ENCODE measurements at places on chromosomes 16 and 17. TPM values are rescaled to one million over a fixed set of nuclear protein-coding genes. Genes with fewer than 3 reads are reported as not detected.

DNAJA2 gene
- 81.6 TPM for total RNA-seq

SLFN12 gene
- total RNA-seq, result 50.1 TPM

NETO2 gene
- 29.6 TPM for total RNA-seq

SMPD3 gene
- not detected for total RNA-seq

TMC8 gene
- total RNA-seq, result under 0.01 TPM

GRCh38 chr16:84166796-84167695 lies 19.8 kb downstream of the TAF1C start:
- no peak for DNase-seq

- no peak for DNase-seq
Observed at GRCh38 chr17:19457046-19457445, 46.0 kb downstream of the RNF112 start.

- DNase-seq, result no peak
Observed at GRCh38 chr16:89369266-89369895, 121.0 kb downstream of the ANKRD11 start.

DNA sequence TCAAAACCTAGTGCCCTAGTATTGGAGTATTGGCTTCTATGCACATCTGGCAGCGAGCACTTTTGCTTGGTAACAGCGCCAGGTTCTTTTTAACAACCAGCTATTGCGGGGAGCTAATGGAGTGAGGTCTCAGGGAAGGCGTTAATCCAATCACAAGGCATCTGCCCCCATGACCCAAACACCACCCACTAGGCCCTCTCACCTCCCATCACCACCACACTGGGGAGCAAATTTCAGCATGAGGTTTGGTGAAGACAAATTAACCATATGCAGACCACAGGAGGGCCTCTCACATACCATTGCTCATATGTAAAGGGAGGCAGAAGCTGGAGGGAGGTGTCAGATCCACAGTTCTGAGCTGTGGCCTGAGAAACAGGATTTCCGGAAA lies 893 bp upstream of the ODF4 start:
- DNase-seq, result no peak

DNA sequence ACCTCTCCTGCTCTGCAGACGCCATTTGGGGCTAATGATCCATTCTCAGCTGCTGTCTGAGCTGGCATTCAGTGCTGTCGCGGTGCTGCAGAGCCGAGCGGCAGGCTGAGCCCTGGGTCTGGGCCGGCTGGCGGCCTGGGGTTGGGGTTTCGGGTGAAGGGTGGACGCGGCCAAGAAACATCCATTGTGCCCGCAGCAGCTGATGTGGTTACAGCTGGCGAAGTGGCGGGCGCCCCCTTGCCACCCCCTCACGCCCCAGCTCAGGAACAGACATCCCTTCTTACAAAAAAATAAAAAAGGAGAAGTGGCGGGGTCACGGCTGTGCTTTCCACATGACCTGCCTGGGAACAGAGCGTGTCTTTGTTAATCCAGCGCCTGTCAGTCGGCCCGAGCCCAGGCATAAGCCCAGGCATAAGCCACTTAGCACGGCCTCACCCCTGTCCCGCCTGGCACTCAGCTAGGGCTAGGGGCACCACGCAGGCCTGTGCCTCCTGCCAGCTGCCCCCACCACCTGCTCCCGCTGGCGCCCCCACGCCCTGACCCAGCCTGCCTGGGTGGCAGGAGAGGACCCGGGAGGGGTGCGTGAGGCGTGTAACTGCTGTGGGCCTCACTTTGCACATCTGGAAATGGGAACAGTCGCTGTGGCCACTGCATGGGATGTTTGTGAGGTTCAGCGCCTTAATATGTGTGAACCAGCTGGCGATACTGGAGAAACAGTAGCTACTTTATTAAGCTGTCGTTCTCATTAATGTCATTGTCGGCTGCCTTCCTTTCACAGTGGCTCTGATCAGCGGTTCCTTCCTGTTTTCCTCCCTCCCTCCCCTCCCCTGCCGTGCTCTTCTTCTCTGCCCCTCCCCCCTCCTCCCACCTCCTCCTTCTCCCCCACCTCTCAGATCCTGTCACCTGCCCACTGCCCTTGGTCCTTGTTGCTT lies 197.7 kb upstream of the CIBAR2 start:
- no peak for DNase-seq

GRCh38 chr17:48551596-48552465 lies 6.9 kb upstream of the HOXB2 start:
- no peak for DNase-seq

DNA sequence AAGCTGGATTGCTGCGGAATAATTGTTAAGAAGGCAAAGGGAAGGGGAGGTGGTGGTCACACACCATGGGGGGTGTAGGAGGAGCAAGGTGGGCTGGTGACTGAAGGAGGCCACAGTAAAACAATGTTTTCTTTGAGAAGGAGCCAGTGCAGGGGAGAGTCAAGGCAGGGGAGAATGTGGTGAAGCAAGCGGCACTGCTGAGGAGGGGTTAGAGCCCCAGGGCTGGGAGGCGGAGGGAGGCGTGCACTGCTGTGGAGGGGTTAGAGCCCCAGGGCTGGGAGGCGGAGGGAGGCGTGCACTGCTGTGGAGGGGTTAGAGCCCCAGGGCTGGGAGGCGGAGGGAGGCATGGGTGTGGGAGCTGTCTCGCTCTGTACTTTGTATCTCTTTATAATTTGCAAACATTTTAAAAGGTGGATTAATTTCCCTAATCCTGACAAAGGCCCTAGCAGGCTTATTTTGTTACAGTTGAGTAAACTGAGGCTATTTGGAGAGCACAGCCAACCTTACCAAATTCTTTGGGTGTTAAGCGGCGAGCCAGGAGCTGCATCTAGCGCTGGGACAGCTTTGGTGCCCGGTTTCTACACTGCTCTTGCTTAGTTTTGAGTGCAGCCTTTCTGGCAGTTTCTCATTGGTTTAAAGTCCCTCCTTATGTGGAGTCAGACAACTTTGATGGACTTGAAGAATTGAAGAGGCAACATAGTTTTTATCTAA lies 20.9 kb downstream of the RPTOR start:
- no peak for DNase-seq

DNA sequence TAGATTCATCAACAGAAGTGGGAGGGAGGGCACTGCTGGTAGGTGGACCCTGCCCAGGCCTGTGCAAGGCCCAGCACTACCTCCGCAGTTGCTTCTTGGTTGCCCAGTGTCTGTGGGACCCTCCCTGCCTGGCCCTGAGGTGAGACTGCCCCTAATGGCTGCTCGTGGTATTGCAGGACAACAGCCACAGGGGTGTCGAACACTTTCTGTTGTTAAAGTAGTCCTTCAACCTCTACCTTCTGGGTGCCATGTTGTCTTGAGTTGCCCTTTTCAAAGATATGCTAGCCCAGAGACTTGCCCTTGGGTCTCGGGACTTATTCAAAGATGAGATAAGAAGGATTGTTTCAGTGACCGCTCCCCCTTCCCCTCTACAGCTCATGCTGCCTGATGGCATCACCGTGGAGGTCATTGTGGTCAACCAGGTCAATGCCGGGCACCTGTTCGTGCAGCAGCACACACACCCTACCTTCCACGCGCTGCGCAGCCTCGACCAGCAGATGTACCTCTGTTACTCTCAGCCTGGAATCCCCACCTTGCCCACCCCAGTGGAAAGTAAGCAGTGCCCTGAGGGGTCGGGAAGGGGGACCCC lies 29.1 kb downstream of the AKAP1 start:
- no peak for DNase-seq

- no peak for DNase-seq
Observed at GRCh38 chr16:75086688-75087374, 29.7 kb downstream of the LDHD start.

- no peak for DNase-seq
Observed at GRCh38 chr17:75763613-75764416, 1.2 kb downstream of the GALK1 start.

GRCh38 chr16:73725156-73725555 lies 571.5 kb upstream of the PSMD7 start:
- DNase-seq, result no peak

GRCh38 chr17:39016193-39017153 lies 49.3 kb upstream of the FBXO47 start:
- no peak for DNase-seq

DNA sequence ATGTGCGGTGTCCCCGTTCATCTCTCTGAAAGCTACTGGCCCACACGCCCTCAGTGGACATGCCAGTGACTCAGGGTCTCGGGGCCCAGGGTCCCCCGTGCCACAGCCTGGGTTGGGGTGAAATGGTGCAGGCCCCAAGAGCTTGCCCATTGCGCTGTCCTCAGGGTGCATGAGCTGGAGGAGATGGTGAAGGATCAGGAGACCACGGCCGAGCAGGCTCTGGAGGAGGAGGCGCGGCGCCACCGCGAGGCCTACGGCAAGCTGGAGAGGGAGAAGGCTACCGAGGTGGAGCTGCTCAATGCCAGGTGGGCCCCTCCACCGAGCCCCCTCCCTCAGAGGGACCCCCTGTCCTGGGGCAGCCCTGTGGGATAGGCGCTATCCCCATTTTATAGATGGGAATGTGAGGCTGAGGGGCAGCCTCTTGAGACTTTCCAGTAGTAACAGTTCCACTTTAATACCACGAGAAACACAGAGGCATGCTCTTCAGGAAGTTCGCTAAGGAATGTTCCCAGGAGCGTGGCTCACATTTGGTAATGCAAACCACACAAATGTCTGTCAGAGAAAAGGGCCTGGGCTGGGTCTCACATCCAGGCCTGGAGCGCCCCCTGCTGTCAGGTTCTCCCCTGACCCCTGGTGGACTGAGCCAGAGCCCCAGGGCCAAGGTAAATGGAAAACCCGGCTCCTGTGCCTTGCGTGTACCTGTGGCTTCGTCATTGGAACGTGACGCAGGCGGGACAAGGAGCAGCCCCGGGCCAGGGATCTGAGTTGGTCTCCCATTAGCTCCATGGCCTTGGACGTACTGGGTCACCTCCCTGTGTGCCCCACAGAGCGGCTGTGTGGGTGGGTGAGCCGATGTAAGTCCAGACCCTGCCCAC lies 133.7 kb downstream of the RAB11FIP4 start:
- DNase-seq, result peak; percentile 43

- no peak for DNase-seq
Observed at GRCh38 chr17:1847191-1847590, 17.4 kb downstream of the RPA1 start.

- DNase-seq, result no peak
Observed at GRCh38 chr16:21277045-21277926, 804 bp downstream of the CRYM start.

GRCh38 chr17:50627782-50628601 lies 6.7 kb upstream of the ABCC3 start:
- DNase-seq, result no peak

DNA sequence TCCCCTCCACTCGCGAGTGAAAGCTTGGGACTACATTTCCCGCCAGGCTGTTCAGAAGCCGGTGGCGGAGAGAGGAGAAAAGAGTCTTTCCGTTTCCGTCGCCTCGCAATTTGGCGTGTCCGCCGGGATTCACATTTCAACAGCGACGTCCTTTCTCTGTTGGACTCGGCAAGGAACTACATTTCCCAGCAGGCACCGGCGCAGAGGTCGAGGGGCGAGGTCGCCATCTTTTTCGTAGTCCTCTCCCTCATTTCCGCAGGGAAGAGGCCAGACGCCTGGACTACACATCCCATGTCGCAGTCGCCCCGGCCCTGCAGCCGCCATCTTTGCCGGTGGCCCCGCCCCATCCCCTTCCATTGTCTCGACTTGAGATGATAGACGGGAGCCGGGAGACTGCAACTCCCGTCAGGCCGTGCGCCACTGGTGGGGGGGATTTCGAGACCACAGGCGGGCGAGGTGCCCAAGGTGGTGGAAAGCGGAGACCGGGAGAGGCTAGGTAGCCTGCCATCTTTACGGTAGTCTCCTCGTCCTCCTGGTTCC lies 882 bp upstream of the FBXL19 start:
- peak; percentile 99 for DNase-seq

DNA sequence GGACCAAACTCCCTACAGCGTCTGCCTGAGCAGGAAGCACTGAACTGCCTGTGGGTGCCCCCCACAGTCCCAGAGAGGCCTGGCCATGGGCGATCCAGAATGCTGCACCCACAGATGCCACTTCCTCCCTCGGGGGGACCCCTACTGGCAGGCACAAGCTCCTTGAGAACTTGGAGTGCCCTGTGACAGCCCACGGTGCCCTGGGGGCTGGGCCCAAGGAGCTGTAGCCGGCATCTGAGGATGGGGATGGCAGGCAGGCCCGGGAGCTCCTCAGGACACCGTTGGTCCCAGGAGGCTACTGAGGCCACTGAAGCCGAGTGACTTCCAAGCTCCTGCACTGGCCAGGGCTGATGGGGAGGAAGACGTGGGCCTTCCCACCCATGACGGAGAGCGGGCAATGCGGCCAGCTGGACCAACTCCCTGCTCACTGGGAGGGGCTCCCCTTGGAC lies 15.1 kb upstream of the RASD1 start:
- no peak for DNase-seq

Data from pulmonary artery endothelial cell (primary cell).